GM12892 (cell line): ENCODE measurements at places on chromosomes 3 and 15.
A peak's percentile ranks its signal among the peaks of the same experiment; 100 is the strongest.

- DNase-seq: no peak
These were observed 13.3 kb downstream of the TLE3 start for GRCh38 chr15:70084461-70084860.

DNA sequence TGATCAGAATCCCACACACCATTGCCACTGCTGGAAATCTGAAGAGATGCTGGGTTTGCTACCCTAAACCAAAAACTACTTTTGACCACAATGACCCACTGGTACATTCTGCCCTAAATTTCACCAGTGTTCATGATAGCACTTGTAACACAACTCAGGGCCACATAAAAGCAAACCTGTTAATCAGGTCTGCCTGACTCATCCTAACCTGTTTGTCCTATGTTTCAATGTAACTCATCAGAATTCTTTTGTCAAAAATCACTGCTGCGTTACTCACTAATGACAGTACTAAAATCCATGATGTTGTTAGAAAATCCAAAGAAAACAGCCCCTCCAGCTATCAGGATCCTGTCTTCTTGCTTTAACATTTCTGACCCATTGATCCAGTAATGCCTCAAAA, 55.6 kb upstream of the XCR1 start:
- no peak for DNase-seq

DNA sequence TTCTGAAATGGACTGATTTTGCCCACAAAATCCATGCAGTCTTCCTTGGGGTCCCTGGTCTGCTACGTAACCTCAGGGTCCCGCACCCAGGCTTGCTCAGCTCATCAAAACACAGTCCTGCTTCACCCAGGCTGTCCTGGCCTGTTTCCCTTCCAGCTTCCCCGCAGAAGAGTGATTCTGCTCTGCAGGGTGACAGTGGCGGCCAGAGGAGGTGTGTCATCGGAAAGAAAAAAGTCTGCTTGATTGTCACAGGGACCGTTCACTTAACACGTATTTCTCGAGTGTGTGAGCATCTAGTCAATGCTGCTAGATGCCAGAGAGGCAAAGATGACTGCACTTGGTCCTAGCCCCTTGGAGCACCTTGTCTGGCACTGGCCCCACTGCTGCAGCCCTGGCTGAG, 50.1 kb upstream of the ABHD2 start:
- DNase-seq: no peak

DNA sequence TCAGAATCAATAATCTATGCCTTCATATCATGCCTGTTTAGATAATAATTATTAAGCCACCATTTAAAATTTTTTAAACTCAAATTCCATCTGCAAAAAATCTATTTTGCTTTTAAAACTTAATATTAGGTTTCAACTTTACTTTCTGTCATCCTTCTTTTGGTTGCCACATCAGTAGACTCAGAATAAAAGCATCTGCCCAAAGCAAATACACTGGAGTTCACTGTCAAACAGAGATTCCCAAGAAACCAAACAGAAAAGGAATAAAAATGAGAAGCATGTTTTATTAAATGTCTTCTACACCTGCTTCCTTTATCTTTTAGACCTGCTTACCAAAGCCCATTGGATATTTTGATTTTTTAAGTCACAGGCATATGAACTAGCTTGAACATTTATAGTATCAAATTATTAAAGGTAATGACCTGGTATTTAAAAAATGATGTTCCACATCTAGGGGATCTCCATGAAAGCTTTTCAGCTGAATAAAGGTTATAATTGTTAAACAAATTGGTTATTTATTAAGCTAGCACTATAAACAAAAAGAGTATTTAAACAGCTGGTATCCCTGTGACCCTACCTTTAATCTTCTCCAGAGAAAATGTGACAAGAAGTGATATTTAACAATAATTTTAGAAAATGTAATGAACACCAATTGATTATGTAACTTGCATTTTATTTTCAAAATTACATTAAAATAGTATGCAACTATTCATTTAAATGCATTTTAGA, 62.5 kb downstream of the ALCAM start:
- no peak for DNase-seq

DNA sequence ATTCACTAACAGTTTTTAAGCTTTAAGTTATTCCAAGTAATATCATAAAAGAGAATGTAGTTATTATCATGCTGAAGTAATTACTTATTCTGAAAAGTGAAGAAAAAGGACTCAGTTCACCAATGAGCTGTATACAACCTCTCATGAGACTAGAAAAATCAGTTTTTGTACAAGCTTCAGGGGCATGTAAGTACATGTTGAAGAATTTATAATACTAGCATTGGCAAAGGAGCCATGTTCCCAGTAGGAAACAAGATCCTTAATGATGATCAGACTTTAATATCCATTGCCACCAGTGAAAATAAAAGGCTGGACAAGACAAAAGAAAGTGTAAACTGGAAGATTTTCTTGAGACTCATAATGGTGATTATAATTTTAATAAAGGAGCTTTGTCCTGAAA, 532.8 kb downstream of the PLOD2 start:
- no peak for DNase-seq

GRCh38 chr3:1442271-1442670, 349.4 kb downstream of the CNTN6 start:
- no peak for DNase-seq

- no peak for DNase-seq
These were observed 698 bp downstream of the IL1RAP start for GRCh38 chr3:190514413-190515153.

DNA sequence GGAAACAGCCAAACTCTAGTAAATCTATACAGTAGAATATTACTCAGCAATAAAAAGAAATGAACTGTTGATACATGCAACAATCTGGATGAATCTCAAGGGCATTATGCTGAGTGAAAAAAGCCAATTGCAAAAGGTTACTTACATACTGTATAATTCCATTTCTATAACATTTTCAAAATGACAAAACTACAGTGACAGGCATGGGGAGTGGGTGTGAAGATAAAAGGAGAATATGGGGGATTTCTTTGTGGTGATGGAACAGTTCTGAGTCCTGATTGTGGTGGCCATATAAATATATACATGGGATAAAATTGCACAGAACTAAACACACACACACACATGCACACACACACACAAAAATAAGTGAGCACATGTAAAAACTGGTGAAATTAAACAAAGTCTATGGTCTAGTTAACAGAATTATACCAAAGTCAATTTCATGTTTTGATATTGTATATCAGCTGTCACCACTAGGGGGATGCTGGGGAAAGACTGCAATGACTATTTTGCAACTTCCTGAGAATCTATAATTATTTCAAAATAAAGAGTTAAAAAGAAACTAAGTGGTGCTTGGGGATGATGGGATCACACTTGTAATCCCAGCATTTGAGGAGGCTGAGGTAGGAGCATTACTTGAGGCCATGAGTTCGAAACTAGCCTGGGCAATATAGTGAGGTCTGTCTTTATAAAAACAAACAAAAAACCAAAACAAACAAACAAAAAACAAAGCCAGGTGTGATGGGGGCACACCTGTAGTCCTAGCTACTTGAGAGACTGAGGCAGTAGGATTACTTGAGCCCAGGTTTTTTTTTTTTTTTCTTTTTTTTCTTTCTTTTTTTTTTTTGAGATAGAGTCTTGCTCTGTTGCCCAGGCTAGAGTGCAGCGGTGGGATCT, 66.0 kb downstream of the SPTSSB start:
- no peak for DNase-seq

GRCh38 chr3:188553569-188553968, 399.6 kb downstream of the LPP start:
- no peak for DNase-seq

DNA sequence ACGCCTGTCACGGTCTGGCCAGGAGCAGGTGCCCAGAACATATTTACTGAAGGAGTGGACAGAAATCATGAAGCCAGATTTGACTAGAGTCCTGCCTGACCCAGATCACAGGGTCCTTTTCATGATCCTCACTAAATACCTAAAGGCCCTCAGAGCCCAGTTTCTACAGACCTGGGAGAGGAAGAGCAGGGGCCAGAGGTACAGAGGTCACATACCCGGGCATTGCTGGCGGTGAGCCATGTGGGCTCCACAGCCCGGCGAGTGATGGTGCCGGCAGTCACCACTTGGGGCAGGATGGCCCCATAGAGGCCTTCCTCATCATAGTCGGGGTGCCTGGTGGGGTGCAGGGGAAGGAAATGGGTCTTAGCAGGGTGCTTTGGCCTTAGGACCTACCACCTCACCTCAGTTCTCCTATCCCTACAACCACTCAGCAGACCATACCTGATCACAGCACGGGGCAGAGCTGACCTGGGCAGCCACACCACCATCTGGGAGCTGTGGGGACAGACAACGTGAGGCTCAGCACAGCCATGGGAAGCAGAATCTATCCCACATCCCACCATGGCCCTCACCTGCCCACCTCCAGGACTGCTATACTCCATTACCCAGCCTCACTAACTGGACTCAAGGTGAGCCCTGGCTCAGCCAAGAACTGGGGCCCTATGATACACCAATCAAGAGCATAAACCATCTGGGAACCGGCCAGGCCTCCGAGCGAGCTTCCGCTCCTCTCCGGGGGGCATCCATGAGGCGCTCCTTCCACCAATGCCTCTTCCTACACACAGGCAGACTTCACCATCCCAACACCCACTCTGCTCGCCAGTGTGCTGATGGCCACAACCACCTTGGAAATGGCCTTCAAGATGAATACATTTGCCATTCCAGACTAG, 12.9 kb downstream of the POLG start:
- no peak for DNase-seq

DNA sequence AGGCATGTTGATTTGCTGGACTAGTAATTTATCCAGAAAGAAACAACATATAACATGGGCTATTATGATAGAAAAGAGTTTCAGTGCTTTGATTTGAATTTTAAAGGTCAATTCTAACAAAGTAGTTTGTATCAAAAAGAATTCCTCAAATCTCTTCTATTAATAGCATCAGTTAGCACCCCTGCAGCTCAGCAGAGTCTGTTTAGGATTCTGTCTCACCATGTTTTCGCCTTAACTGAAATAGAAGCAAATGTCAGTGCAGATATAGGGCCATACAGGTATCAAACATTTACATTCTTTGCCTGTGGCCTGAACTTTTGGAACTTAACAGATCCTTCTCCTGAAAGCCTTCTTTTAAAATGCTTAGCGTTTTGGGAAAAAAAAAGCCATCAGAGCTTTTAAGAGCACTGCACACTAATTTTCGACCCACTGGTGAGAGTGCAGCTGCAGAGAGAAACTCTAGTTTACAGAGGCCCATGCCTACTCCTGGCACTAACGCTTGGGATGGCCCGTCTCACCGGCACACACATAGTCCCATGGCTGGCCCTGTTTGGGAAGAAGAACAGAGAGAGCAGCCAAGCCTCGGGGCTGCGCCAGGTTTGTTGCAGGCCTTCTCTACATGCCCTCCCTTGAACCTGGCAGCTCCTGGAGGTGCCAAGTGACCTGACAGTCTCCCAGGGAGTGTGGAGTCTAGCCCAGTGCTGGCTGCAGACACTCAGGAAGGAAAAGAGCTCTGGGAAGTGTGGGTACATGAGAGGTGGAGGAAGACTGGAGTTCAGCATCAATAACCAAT, 9.9 kb upstream of the PAQR9 start:
- DNase-seq: no peak

- no peak for DNase-seq
These were observed 442.3 kb upstream of the TPRG1 start for GRCh38 chr3:188729422-188729821.

- DNase-seq: no peak
These were observed 246.4 kb downstream of the RBMS3 start for GRCh38 chr3:29527246-29527645.

DNA sequence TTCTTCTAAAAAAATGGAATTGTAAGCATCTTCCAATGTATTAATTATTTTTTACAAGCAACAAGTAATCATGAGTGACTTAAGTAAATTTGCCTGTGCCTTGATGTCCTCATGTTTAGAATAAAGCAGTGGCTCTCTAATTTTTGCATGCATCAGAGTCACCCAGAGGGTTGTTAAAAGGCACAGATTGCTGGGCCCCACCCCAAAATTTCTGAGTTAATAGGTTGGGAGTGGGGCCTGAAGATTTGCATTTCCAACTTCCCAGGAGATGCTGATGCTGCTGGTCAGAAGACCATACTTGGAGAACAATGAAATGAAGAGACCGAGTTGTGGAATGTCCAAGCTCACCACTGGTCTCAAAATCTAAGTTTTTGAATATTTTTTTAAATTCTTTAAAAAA, 70.2 kb downstream of the ARHGAP31 start:
- DNase-seq: no peak

GRCh38 chr3:52882377-52882776, 15.0 kb downstream of the STIMATE start:
- no peak for DNase-seq

DNA sequence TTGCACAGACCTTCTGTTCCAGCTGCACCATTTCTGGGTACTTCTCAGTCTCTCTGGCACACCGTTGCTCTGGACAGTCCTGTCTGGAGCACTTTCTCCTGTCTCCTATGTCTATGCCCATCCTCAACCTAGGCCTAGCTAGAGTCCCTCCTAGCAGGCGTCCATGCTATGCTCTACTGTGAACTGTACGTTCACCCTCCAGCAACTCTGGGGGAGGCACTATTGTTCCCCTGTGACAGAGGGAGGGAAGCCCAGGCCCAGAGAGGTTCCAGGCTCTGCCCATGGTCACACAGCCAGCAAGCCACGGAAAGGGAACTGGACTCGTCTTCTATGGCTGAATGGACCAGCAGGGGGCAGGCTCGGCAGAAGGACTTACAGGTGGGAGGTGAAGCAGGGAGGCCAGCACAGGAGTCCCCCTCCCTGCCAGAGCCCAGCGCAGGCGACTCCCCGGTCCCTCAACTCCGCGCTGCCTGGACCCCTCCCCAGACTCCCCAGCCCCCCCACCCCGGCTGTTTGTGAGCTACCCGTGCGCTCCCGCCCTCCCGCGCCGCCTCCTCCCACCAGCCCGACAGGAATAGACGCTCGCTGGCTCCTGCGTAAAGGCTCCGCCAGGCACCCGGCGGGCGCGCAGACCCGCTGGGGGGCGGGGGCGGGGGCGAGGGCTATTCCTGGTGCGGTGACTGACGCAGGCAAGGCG, 1.7 kb upstream of the LINGO1 start:
- DNase-seq: peak; percentile 62

DNA sequence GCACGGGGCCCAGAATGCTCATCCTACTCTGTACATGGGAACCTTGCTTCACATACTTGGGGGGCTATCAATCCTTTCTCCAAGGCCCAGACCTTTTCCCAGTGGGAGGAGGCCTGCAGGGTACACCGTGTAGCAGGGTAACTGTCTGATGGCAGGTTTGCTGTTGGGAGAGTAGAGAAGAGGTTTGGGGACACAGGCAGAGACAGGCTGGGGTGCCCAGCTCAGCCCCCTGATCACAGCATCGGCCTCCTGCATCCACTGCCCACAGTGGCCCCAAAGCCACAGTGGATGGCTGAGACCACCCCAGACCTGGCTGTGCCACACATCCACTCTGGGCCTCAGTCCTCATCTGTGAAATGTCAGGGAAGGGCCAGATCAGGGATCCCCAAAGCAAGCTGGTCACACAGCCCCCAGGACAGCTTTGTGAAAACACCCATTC, 5.6 kb downstream of the CHRNA3 start:
- DNase-seq: no peak
